Right renal pelvis (tissue), 4 donors: ENCODE measurements at places on chromosomes 6 and 20. TPM values are rescaled to one million over a fixed set of nuclear protein-coding genes. Genes with fewer than 3 reads are reported as not detected.

The BPIFB2 gene
- not detected for polyA plus RNA-seq

The CALHM5 gene
- polyA plus RNA-seq, result 3.7 TPM

The HLA-DQB1 gene
- 5.6 TPM for polyA plus RNA-seq

The EPPIN gene
- polyA plus RNA-seq, result 0.17 TPM

The PARD6B gene
- 23.8 TPM for polyA plus RNA-seq

The SIM1 gene
- polyA plus RNA-seq, result 21.8 TPM

The DLL1 gene
- 10.0 TPM for polyA plus RNA-seq

The HS3ST5 gene
- 1.2 TPM for polyA plus RNA-seq

The ANKRD66 gene
- not detected for polyA plus RNA-seq

The FAM184A gene
- polyA plus RNA-seq, result 9.3 TPM

The HLA-DRB5 gene
- polyA plus RNA-seq, result 51.0 TPM

The EEF1A2 gene
- 3.8 TPM for polyA plus RNA-seq
